NB4 (cell line): ENCODE measurements at places on chromosomes 2 and 18.

GRCh38 chr2:175293776-175294175, 112.3 kb upstream of the ATP5MC3 start:
- no peak for DNase-seq

DNA sequence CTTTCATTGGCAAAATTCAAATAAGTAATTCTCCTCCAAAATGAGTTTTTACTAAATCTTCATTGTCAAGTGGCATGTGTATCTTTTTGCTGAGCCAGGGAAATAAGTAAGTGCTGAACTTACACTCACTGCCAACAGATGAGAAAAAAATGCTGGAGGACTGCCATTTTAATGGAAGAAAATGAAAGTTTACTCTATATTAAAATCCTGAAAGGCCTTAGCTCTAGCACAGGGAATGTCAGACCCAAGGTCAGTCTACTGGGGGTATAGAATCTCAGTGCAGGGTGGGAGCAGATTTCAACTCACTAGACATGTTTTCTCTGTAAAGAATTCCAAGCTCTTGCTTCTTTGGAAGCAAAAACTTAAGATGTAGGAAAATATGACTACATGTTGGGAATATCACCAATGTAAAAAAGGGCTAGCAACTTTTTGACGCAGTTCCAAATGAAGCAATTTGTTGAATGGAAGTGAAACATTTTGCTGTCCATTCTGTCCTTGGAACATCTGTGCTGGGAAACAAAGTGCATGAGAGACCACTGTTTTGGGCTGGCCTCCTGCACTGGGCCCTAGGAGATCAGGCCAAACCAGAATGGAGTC, 127.0 kb downstream of the ST6GAL2 start:
- DNase-seq, result no peak

- no peak for DNase-seq
Measured at GRCh38 chr2:241234962-241235740, 46.7 kb downstream of the ANO7 start.

DNA sequence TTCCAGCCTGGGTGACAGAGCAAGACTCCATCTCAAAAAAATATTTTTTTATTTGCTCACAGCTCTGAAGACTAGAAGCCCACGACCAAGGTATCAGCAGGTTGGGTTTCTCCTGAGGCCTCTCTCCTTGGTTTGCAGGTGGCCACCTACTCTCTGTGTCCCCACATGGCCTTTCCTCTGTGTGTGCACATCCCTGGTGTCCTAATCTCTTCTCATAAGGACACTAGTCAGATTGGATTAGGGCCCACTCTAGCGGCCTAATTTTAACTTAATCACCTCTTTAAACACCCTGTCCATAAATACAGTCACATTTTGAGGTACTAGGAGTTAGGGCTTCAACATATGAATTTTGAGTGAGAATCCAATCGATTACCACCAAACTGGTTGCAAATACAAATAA, 2.0 kb upstream of the RAB3GAP1 start:
- no peak for DNase-seq

DNA sequence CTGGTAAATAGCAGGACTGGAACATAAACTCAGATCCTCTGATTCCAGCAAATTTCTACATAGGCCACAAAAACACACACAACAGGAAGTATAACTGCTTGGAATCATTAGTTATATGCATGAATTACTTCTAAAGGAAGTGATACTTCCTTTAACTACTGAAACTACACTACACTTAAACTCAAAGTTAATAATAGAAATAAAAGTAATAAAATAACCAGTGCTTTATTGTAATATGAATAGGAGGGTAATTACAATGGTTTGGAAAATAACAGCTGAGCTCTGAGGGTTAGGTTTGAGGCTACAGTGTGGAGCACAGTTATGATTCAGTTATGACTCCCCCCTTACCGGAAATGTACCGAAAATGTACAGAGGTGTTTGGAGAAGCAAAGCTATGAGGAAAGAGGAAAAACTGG, 18.5 kb upstream of the POLI start:
- DNase-seq, result no peak

GRCh38 chr2:117335967-117336366, 478.5 kb upstream of the DDX18 start:
- DNase-seq, result no peak

DNA sequence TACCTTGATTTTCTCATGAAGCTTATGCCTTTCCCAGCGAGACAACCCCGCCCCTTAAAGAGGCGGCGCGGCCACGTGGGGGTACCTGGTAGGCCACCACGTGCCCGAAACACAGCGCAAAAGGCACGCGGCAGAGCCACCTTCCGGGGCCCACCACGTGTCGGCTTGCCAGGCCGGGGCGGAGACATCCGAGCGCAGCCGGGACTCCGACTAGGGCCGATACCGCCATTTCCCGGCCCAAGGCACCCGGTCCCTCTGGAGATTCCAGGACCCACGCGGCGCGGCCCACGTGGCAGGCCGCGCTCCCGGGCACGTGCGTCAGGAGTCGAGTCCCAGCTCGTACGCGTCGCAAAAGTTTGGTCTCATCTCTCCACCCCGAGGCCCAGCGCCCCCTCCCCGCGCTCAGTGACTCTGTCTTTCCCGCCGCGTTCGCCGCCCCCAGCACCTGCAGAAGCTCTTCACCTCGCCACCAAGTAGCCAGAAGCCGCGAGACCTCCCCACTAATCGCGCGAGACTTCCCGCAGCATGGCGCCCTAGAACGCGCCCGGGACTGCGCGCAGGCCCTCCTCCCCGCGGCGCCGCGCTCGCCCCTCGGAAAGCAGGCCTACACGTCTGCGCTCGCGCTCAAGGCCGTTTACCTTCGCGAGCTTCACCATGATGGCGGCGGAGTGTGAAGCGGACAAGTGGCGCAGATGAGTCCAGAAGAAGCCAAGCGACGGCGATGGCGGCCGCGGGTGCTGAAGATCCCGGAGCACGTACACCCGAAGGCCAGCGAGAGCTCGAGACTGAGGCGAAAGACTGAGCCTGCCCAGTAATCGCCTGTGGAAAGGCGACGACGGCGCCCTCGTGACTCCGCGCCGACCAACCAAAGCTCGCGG, at the start of gene NCL:
NCL (minus strand) TSS at position 787 of the 878 bp plus-strand sequence; CDS start at position 656, 131 bp downstream.
- DNase-seq, result peak; percentile 84

DNA sequence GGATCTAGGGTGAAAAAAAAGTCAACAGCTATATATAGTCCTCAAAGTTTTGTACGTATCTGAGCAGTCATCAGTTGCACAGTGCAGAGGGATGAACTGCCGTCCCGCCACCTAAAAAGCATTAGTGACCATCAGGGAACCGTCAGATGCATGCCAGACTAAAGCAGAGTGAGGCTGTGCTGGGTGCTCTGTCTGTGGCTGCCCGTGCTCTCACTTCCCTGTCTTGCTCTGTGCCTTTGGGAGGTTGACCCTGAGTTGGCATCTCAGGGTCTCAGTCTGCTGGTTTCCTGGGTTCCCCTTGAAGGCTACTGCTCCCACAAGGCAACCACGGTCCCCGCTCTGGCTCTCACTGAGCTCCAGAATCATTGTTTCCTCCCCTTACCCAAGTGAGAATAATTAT, 11.1 kb downstream of the CLUL1 start:
- no peak for DNase-seq

GRCh38 chr2:139033300-139033699, 253.1 kb upstream of the NXPH2 start:
- no peak for DNase-seq

DNA sequence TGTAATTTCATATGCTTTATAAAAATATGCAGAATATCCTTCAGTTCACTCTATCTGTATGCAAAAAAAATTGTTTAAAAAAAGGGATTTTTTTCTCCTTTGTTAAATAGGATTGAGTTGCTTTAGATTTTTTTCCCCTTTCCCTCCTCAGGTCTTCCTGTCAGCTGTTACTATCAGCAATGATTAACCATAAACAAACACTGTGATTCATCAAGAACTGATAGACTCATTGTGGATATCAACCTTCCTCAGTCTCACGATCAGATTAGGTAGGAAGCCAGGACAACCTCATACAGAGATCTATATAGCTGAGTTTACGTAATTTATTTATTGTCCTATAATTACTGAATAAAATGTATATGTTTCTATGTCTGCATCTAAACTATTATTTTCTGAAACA, 2136.2 kb upstream of the CELF4 start:
- DNase-seq, result no peak

DNA sequence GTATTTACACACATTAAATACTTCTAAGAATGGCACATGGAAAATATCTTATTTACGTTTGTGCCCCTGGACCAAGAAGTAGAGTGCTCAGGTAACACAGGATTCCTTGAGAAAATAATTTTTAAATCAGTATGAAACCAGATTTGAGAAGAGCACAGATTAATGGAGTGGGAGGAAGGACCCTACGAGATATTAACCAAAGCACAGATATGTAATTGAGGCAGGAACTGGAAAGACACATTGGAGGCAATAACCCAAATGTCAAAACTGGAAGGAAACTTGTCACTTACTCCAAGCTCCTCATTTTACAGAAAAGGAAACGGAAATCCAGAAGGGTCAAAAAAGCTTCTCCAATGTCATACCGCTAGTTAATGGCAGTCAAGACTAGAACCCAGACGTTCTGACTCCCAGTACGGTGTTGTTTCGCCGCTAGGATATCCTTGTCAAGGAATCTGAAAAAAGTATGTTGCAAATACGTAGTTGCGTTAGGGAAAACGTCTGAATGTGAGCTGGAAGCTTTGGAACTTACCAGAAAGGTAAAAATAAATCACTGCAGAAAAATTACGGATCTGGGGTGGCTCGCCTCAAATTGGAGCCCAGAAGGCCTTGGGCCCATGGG, 634 bp downstream of the MTIF2 start:
- DNase-seq, result peak; percentile 36

DNA sequence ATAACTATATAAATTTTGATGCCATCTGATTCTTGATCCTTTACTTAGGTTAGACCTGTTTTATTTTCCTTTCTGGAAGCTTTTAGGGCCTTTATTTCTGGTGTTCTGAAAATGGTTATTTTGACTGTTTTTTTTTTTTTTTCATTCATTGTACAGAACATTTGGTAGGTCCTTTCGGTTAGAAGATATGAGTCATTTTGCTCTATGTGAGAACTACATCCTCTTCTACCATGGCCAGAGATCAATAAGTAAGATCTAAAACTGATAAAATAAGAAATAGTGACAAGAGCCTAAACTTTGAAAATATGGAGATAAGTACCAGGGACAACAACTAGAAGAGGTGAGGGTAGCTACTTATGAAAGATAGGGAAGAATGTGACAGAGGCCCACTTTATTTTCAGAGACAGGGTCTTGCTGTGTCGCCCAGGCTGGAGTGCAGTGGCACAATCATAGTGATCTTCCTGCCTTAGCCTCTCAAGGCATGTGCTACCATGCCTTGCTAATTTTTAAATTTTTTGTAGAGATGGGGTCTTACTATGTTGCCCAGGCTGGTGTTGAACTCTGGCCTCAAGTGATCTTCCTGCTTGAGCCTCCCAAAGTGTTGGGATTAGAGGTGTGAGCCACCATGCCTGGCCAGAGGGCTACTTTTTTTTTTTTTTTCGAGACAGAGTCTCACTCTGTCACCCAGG, 66.5 kb downstream of the EIF2AK3 start:
- no peak for DNase-seq

GRCh38 chr2:46497766-46498165, 18.4 kb downstream of the TMEM247 start:
- DNase-seq, result no peak

DNA sequence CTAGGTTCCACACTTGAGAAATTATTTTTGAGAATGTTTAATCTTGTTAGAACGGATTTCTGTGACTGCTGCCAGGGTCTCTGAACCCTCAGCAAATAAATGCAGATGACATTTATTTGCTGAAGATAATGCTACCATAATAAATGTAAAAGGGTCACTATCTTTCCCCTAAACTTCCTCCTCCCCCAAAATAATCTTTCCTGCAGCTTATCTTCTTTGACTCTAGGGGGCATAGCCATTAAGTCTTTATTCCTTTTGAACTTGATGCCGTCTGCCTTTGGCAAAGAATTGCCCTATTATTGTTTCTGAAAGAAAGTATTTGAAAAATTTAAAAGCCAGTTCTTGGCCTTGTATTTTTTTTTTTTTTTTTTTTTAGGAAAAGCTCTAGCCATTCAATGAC, 63.6 kb upstream of the ACSL3 start:
- DNase-seq, result peak; percentile 34

GRCh38 chr18:44741085-44741484, 60.4 kb downstream of the SETBP1 start:
- no peak for DNase-seq

GRCh38 chr2:63242747-63243146, 192.1 kb downstream of the OTX1 start:
- DNase-seq, result no peak

GRCh38 chr2:223601932-223602666, at the start of gene SCG2:
SCG2 (minus strand) TSS chr2:223602361; CDS start chr2:223599282, 3,079 bp downstream.
- peak; percentile 72 for DNase-seq

DNA sequence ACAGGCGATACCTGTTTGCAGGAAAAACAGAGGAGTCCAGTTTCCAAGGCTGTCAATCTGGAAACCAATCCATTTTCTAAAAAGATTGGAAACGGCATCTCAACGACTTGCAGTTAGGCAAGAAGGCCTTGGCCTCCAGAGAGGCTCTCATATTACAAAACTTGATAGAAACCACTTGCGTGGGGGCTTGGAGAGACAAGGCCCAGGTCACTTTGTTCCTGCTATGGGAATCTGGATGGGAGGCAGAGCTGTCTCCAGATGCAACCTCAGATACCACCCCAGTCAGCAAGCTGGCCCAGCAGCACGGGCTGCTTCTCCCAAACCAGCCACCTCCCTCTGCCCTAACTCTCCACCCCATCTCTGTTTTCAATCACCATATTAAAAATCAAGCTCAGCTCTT, 298.8 kb downstream of the TNS1 start:
- no peak for DNase-seq

DNA sequence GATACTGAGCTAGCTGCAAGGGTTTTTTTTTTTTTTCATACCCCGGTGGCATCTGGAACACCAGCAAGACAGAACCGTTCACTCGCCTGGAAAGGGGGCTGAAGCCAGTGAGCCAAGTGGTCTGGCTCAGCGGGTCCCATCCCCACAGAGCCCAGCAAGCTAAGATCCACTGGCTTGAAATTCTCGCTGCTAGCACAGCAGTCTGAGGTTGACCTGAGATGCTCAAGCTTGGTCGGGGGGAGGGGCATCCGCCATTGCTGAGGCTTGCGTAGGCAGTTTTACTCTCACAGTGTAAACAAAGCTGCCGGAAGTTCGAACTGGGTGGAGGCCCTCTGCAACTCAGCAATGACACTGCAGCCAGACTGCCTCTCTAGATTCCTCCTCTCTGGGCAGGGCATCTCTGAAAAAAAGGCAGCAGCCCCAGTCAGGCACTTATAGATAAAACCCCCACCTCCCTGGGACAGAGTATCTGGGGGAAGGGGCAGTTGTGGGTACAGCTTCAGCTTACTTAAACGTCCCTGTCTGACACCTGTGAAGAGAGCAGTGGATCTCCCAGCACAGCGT, 5.1 kb upstream of the MIB1 start:
- DNase-seq, result no peak

DNA sequence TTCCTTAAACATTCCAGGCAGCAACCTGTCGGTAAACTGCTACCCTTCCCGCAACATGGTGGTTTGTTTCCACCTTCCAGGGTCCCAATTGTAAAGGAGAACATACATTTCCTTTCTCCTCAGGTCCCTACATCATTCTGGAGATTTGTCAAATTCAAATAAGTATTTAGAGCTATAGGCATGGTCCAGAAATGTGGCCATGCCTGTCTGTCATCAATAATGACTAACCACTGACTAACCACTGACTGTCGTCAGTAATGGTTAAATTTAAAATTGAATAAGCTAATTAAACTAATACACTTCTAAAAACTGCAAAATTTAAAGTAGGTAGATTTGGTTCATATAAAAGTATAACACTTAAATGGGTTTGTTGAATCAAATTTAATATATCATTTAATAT, 984.0 kb upstream of the SLC39A10 start:
- no peak for DNase-seq
